Left lung (tissue), 14 donors: ENCODE measurements at places on chromosomes 4 and X. TPM values are rescaled to one million over a fixed set of nuclear protein-coding genes. Genes with fewer than 3 reads are reported as not detected.

Gene CORIN
- polyA plus RNA-seq: 2.9 TPM

Gene WAS
- polyA plus RNA-seq: 4.7 TPM

Gene GPR50
- polyA plus RNA-seq: not detected

GRCh38 chrX:118047446-118048186 is 69.0 kb downstream of the KLHL13 start:
- DNase-seq: no peak

DNA sequence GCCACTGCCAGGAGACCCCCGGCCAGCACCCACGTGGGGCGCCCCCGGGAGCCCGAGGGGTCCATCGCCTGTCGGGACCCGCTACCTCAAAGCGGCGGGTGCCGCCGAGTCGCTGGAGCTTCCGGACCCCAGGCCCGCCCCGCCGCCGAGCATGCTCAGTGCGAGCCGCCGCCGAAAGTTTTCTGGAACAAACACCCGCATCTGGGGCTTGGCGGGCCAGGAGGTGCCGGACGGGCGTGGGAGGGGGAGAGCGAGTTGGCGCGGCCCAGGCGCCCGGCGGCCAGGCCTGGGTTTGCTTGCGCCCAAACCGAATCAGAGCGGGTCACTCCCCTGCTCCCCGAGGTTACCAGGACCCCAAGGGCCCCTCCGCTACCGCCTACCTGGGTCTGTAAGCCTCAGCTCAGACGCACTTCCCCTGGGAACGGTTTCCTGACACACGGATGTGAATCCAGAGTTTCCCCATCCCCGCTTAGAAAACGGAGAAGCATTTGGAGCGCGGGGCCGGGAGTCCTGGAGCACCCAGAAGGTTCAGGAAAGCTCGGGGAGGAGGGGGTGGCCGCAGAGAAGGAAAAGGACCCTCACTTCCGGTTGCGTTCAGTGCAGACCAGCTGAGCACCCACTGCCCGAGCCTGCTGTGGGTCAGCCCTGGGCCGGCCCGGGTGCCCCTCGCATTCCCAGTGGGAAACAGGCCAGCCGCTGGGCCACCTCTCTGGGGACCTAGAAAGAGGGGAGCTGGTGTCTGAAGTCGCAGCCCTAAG is at the start of gene EVC2:
EVC2 (minus strand) TSS at position 111 of the 758 bp plus-strand sequence; CDS start at position 65, 46 bp downstream.
- DNase-seq: peak; percentile 58

DNA sequence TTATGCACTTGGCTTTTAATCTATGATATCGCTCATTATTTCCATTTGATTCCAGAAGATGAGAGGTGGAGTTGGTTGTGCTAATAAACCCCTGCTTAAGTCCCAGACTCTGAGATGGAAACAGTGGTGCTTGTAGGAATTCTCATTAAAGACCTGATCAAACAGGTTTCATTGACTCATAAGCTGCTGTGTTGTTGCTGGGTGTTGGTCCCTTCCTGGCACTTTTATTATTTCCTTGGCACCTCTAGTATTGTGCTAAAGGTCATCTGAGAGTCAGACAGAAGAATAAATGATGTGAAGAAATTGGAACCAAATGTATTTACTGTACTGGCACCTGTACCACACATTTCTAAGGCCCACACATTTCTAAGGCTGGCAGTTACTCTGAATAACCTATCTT is 544.7 kb upstream of the NR3C2 start:
- DNase-seq: no peak

DNA sequence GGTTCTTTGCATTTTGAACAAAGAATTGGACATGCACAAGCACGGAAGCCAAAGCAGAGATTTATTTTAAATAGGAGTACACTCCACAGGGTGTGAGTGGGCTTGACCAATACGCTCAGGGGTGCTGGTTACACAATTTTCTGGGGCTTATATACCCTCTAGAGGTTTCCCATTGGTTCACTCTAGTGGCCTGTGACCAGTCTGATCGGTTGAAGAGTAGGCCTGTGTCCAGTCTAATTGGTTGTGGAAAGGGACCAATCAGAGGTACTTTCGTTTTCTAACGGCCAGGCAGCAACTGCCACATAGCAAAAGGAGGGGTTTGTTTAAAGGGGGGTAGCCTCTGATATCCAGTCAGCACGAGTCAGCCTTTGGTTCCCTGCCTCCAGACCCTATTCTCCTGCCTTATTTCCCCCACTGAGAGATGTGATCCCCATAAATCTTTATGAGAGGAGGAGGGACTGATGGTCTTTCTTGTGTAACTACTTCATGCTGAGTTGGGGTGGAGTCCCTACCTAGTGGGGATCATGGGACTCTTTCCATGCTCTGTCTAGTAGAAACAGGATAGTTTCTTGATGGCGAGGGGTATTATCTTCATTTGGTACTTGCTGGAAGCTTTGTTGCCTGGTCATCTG is 11.3 kb upstream of the AREG start:
- no peak for DNase-seq

- DNase-seq: no peak
Observed at GRCh38 chr4:79575709-79576428, 167.8 kb upstream of the GK2 start.

DNA sequence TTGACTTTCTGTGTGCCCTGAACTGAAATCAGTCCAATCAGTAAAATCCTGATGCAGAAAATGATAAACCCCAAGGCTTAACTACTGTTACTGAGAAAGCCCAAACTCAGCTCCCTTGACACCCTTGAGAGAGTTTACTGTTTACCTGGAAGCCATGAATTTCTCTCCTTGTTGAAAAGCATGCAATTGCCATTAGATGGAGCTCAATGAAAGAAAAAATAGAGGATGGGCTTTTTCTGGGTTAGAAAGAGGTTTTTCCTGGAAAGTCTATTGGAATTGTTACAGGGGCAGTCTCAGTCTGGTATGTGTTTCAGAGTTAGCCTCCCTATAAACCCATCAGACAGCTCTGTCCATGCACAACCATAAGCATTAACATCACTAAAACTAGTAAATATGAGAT is 66.4 kb upstream of the C4orf54 start:
- no peak for DNase-seq

- DNase-seq: no peak
Observed at GRCh38 chr4:119211867-119212233, 663 bp upstream of the USP53 start.

- no peak for DNase-seq
Observed at GRCh38 chrX:12967711-12968465, 7.0 kb upstream of the TMSB4X start.
